Occipital lobe (tissue), 3 donors: ENCODE measurements at places on chromosomes 2 and 18.

DNA sequence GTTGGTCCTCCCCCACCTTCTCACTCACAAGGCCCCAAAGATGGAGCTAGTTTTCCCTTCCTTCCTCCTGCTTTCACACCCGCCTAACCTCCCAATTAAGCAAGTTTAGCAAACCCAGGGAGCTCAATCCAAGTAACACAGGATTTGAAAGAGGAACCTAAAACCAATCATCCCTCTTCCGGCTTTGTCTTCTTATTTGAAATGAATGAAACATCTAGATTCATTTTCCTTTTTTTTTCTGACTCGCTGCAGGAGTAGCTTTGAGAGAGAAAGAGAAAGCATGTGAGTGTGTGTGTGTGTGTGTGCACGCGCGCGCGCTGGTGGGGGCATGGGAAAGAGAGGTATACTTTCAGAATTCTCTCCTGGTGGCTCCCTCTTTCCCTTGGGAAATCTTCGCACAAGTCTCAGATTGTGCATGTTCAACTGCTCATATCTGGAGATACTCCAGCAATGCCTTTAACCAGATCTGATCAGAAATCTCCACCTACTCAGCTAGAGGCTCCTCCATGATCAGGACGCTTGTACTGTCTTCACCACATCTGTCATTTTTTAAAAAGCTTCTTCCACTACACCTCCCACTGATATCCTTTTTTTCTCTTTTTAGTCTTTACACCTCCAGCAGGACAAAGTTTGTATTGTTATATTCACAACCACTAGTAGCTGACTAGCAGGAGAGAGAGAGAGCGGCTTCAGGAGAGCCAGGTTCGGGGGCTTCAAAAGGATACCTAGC, 1.7 kb downstream of the SLC8A1 start:
- peak; percentile 19 for DNase-seq

GRCh38 chr2:96521219-96521618, 15.3 kb upstream of the ARID5A start:
- DNase-seq, result no peak

GRCh38 chr2:224666951-224667553, 49.1 kb downstream of the CCDC195 start:
- no peak for DNase-seq

- no peak for DNase-seq
Observed at GRCh38 chr2:120669121-120669952, 66.3 kb upstream of the GLI2 start.

DNA sequence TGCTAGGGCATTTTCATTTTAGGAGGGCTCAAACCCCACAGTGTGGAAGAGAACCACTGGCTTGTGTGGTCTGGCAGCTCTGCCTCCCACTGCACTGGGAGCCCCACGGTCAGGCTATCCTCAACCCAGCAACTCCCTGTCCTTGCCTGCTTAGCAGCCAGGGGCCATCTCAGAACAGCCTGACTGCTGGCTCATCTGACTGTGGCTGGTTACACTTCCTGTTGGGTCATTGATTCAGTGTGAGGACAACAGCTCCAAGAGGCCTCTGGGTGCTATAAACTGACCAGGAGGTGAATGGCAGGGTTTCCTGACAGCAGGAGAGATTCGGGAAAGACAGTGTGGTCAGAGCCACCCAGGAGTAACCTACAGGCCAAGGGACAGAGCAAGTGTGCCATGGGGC, 40.1 kb downstream of the AMER3 start:
- DNase-seq, result no peak

- no peak for DNase-seq
Observed at GRCh38 chr2:41985573-41986095, 62.2 kb upstream of the PKDCC start.

GRCh38 chr2:240240017-240240734, 99.7 kb upstream of the OTOS start:
- DNase-seq, result no peak

DNA sequence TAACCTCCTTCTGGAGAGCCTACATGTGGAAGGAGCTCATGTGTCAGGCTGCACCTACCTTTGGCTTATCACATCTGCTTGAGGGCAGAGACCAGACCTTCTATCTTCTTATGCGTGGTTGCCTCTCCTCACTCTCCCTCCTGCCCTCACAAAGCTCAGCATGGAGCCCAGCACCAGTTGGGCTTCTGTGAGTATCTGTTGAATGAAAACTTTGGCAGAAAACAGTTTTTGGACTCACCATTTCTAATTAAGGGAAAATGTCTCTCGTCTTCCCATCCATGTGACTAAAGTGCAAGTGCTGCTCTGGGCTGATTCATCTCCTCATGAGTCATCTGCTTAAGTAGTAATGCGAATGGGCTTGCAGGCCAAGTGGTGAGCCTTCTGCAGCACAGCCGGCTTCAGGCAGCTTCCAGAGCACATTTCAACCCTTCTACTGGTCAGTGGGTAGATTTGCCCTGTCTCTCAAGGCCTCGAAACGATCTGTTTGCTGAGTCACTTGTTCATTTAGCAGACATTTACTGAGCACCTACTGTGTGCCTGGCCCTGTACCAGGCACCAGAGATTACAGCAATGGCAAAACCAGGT, 102.6 kb downstream of the VSNL1 start:
- DNase-seq, result peak; percentile 46

DNA sequence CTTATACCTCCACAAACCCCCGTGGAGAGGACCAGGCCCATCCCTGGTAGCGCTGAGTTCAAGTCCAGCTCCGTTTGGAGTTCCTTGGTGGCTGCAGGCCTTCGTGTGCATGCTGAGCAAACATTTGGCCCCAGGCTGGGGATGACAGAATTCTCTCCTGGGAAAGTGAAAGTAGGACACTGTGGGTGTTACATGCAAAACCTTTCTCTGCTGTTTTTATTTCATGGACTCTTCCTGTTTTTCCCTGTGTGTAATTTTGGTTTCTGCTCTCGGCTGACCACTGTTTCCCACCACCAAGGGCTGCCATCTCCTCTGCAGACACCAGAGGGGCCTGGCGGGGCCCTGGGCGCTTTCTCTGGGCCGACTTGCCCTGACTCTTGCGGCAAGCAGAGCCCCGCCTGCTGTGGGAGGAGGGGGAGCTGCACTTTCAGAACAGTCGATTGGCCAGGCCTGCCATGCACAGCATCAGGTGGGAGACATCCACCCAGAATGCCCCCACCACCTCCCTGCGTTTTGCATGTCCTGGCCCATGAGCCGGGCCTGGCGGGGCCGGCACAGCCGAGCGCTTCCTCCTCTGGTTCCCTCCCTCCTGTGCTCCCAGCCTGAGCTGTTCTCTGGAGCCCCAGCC, 102.4 kb downstream of the CABLES1 start:
- DNase-seq, result peak; percentile 61

DNA sequence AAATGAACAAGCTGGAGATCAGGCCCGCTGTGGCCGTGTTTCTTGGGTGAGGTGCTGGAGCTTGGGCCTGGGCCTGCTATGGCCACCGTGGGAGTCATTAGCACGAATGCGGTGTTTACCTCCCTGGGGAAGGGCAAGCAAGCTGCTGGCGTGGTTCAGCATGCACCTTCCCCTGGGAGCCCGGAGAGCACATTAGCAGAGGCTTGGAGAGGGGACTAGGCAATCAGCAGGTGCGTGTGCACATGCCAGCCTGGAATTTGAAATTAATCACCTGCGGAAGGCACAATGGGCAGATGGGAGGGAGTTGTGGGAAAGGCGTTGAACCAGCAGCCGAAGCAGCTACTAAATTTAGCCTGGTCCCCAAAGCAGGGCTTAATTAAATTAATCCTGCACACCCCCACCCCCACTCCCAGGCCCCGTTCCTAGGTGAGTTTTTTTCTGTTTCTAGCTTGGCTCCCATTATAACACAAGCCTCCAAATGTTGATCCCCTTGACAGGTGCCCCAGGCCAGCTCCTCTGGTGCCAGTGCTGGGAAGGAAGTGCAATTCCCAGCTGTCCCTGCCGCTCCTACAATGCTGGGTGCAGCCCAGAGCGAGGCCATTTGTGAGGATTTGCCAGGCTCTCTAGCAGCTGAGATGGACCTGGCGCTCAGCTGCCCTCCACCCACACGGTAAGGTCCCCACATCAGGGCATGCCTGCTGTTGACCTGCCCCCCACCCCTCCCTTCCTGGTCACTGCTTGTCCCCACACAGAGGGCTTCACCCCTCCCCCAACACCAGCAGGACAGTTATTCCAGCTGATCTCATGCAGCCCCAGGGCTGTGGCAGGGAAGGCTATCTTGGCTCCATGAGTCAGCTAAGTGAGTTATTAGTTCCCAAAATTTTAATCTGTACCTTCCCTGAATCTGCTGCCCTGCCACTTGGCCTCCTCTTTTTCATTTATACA, 115.0 kb downstream of the ZBTB7C start:
- DNase-seq, result no peak

- no peak for DNase-seq
Observed at GRCh38 chr18:49788327-49788898, 24.9 kb downstream of the ACAA2 start.

GRCh38 chr2:79446313-79446712, 66.5 kb upstream of the CTNNA2 start:
- no peak for DNase-seq

- no peak for DNase-seq
Observed at GRCh38 chr2:169229590-169229989, 132.7 kb downstream of the LRP2 start.

- DNase-seq, result no peak
Observed at GRCh38 chr2:48719480-48720177, 35.9 kb downstream of the LHCGR start.

GRCh38 chr2:240819126-240819857, 727 bp downstream of the KIF1A start:
- no peak for DNase-seq

DNA sequence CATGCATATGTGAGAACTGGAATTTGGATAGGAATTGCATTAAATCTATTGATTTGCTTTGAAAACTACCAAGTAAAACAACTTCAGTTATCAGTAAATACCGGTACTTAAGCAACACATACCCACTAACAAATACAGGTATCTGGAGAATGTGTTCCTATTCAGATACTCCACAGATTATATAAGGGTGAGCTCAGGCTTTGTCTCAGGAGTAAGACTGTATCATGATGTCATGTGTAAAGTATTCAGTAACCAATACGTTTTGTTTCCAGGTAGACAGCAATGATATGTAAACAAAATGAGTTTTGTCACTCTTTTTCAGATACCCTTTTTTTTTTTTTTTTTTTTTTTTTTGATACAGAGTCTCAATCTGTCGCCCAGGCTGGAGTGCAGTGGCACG, 74.8 kb downstream of the DSC3 start:
- no peak for DNase-seq

DNA sequence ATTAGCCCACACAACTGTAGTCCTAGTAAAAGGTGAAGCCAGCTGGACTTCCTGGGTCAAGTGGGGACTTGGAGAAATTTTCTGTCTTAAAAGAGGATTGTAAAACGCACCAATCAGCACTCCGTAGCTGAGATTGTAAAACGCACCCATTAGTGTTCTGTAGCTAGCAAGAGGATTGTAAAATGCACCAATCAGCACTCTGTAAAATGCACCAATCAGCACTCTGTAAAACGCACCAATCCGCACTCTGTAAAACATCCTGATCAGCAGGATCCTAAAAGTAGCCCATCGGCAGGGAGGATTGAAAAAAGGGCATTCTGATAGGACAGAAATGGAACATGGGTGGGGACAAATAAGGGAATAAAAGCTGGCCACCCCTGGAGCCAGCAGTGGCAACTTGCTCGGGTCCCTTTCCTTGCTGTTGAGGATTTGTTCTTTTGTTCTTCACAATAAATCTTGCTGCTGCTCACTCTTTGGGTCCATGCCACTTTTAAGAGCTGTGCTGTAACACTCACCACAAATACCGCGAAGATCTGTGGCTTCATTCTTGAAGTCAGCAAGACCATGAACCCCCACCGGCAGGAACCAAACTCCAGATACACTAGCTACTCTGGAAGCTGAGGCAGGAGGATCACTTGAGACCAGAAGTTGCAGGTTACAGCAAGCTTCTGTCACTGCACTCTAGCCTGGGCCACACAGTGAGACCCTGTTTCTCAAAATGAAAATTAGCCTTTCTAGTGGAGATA, 102.6 kb downstream of the HS6ST1 start:
- no peak for DNase-seq

- DNase-seq, result no peak
Observed at GRCh38 chr18:23593720-23594119, 7.4 kb upstream of the NPC1 start.

DNA sequence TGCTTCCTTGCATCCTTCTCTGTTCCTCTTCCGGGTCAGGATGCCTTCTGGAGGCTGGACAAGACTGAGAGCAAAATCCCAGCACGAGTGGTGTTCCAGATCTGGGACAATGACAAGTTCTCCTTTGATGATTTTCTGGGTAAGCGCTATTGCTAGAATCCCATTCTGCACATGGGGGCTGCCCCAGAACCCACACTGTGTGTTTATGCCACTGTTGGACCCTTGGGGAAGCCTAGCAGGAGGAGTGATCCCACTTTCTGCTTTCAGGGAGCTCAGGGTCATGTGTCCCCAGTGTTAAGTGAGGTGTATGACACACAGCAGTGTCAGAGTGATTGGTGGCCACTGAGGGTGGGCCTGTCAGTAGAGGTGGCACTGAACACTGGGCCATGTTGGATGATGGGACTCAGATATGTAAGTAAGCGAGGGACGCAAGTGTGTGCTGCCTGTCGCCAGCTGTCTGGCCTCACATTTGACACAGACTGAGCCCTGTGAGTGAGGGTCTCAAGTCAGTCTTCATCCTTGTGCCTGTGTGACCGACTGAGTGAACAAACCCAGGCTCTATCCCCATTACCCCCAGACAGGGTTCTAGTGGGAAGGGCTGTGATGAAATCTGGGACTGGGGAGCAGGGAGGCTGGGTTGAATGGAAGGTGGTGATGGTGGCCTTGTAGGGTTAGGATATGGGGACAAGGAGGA, 220.9 kb downstream of the DYSF start:
- DNase-seq, result no peak

DNA sequence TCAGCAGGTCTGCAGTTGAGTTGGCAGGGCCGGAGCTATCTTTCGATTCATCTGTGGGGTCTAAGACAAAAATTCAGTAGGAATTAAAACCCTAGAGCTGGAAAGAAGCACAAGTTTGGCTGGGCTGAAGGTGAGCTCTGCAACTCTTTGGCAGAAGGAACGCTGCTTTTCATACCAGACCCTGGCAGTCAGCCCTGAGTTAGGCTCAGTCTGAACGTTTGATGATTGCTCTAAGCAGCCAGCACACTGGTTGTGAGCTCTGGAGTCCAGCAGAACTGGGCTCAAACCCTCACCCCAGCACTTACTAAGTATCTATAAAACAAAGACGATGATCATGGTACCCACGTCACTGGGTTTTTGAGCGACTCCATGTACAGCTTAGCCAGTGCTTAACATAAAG, 192.5 kb downstream of the TNS1 start:
- no peak for DNase-seq

DNA sequence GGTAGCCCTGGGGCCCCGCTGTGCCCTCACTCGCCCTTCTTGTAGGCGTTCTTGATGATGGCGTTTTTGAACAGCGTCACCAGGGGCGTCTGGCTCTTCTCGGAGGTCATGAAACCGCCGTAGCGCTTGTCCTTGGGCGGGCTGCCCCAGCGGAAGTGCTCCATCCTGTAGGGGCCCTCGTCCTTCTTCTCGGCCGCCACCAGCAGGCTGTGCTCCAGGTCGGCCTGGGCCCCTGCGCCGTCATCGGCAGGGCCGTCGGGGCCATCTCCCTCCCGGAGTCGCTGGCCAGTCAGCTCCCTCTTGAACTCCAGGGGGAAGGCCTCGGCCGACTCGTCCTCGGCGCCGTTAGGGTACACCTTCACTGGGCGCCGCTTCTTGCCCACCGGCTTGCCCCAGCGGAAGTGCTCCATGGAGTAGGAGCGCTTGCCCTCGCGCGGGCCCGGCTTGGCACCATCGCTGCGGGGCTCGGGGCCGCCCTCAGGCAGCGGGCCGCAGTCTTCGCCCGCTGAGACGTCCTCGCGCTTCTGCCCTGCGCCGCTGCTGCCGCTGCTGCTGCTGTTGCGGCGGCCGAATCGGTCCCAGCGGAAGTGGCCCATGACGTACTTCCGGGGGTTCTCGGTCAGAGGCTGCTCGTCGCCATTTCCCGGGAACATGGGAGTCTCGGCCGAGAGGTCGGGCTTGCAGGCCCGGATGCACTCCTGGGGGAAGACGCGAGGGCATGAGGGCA, 7.2 kb downstream of the POMC start:
- peak; percentile 9 for DNase-seq
